Left lung (tissue), 14 donors: ENCODE measurements at places on chromosomes 12 and 14. TPM values are rescaled to one million over a fixed set of nuclear protein-coding genes. Genes with fewer than 3 reads are reported as not detected.

Gene LTBR
- total RNA-seq, result 153 TPM

Gene PSMA6
- total RNA-seq, result 139 TPM

DNA sequence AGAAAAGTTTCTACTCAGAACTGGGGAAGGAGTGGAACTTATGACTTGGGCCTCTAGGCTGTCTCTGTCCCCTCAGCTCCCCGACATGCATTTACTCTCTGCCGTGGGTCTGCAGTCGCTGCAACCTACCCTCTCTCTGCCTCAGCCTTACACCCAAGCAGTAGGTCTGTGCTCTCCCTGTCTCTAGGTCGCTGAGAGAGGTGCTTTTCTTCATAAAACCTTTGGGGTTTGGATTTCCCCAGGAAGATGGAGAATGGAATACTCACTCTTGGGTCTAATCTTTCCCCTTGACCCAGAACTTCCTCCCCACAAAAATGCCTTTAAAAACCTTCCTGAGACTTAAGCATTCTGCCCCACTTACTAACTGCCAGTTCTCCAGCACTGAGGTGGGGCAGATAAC, 12.9 kb downstream of the GPR84 start:
- DNase-seq, result no peak

DNA sequence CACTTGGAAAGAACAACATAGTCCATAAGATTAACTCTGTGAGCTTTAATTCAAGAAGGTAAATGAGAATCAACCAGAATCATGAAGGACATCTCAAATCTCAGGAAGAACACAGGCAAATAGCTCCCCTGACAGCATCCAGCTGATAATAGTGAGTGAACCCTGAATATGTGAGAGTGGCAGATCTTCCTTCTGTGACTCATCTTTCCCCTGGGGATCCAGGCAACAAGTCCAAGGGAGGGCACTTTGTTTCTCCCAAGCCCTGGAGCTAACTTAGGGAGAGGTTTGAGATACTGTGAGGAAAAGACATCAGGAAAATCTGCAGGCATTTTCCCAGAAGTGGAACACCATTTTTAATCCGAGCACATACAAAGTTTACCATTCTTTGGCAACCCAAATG, 763.9 kb upstream of the MGAT4C start:
- DNase-seq, result no peak

GRCh38 chr14:86779416-86779815, 1213.6 kb downstream of the GALC start:
- no peak for DNase-seq

GRCh38 chr12:11916771-11917170, 154.0 kb upstream of the BCL2L14 start:
- no peak for DNase-seq
